ENCODE measurements at places on chromosomes 11 and 22.

GRCh38 chr11:94025690-94026394, 4.7 kb downstream of the HEPHL1 start:
- DNase-seq: no peak

DNA sequence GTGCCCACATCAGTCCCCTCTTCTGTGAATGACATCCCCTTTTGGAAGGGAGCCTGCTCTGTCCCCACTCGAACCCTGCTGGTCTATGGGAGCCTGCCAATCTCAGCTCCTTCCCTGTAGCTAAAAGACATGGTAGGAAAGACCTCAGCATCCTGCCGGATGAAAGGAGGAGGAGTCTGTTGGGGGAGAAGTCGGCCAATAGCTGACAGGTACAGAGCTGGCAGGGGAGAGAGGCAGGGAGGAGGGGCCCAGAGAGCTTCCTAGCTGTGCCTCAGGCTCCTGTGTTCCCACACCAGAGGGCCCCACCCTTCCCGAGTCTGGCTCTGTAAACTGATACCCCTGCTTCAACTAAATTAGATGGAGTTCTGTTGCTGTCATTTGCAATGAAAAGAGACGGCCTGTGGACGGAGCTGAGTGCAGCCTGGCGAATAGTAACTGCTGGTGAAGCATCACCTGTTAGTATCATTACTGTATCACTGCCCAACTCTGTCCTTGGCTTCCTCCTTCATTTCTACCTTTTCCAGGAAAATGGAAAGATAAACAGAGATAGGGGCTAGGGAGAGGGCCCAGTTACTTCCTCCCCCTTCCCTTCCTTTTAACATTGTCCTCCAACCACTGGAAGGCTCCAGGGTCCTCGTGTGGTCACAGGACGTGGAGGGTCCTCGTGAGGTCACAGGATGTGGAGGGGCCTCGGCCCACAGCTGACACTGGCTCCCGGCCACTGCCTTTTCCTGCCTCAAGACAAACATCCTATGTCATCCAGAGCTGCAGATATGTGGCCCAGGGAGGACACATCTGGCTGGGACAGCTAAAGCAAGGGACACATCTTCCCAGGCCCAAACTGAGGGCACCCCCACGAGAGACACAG, 15.1 kb downstream of the FXYD6 start:
- no peak for DNase-seq

DNA sequence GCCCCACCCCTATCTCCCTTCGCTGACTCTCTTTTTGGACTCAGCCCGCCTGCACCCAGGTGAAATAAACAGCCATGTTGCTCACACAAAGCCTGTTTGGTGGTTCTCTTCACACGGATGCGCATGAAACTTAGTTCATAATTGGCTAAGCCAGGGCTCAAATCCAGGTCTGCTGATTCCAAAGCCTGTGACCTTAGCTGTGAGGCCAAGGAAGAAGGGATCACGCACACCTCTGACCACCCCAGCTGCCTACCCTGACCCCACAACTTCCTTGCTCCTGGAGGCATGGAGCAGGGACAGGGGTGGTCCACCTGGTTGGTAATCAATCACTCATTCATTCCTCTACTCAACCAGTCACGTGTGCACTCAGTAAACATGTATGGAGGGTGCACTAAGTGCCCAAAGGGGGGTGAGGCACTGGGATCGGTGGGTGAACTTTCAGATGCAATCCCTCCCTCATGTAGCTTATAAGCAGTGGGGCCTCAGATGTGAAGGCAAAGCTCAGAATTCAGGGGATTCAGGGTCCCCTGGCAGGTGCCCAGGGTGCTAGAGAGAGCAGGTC, 10.3 kb downstream of the FXYD2 start:
- DNase-seq: no peak

DNA sequence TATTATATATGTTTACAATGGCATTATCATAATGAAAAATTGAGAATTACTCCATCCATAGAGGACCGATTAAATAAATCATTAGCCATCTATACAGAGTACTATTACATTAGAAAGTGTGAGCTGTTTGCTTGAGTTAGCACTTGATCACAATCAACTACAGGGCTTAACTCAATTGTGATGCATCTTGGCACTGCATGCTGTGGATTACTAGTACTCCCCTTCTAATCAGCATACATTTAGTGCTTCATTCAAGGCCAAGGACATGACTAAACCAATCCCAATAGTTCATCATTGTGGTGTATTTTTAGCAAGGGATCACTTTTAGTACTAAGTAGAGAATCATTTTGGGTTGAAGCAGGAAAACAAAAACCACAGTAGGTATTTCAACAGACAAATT, 23.5 kb upstream of the ARHGAP42 start:
- DNase-seq: no peak

DNA sequence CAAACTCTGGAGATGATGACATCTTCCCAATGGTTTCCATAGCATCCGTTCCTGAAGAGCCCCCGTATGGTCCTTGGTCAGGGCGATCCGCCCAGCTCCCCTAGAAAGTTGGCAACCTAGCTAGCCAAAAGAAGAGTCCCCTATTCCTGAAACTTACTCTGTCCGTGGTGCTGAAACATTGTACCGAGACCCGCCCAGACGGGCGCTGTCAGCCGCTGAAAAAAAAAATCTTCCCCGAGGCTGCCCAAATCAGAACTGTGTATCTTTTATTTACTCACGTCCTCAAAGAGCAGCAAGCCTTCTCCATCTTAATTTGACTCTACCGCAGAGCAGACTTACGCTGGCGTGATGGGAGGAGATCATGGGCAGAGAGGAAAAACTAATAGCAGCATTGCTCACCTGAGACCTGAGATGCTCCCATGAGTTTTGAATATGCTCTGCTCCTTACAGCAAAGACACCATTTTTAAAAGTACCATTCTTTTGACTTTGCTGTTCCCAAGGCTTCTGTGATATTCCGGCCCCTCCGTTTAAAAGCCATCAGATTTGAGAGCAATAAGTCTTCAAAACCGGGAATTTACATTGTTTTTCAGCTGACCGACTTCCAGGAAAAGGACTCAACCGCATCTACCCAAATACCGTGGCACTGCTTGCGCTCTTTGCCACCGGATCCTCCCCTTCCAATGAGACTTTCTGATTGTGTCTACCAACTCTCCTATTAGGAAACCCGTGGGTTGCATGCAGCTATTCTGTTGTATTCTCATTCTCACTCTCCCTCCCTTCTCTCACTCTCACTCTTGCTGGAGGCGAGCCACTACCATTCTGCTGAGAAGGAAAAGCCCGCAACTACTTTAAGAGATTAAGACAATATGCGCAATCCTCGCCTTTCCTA, at the start of gene SLC17A6:
SLC17A6 (plus strand) TSS at position 786 of the 890 bp plus-strand sequence. CDS start 153 bp downstream, outside the sequence.
- DNase-seq: no peak

DNA sequence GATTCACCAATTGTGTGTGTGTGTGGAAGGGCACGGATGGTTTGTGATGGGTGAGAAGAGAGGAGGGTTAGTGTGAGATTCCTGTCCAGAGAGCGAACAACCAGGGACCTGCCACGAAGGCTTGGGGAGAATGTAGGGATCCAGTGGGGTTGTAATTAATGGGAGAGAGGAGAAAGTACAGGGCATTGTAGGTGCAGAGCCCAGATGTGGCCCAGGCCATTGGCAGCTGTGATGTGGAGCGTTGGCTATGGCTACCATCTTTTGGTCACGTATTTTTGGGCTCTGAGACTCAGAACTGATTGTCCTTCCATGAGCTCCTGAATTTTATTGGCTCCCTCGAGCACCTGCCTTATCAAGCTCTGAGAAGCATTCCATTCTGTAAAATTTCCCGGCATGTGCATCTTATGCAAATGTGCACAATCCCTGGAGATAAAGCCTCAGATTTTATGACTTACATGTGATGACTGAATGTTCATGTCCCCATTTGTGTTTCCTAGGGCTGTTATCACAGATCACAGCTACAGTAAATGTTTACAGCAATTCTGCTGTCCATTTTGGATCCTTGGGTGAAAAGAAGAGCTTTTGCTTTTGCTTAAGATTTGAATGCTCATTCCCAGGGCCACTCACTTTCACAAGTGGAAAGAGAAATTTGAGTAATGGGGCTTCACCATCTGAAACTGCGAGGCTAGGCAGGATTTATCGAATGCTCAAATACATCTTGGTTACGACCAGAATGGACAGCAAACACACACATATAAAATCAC, 33.1 kb downstream of the SLC5A1 start:
- no peak for DNase-seq

- no peak for DNase-seq
Measured at GRCh38 chr11:67389477-67389876, 2.3 kb upstream of the RAD9A start.

- DNase-seq: peak; percentile 82
Measured at GRCh38 chr11:9506489-9507276, 45.9 kb downstream of the ZNF143 start.

- no peak for DNase-seq
Measured at GRCh38 chr11:19882356-19882755, 169.7 kb downstream of the NAV2 start.

GRCh38 chr11:128198216-128198772, 389.1 kb downstream of the ETS1 start:
- DNase-seq: no peak

GRCh38 chr22:31239771-31240370, 27.8 kb downstream of the LIMK2 start:
- no peak for DNase-seq

DNA sequence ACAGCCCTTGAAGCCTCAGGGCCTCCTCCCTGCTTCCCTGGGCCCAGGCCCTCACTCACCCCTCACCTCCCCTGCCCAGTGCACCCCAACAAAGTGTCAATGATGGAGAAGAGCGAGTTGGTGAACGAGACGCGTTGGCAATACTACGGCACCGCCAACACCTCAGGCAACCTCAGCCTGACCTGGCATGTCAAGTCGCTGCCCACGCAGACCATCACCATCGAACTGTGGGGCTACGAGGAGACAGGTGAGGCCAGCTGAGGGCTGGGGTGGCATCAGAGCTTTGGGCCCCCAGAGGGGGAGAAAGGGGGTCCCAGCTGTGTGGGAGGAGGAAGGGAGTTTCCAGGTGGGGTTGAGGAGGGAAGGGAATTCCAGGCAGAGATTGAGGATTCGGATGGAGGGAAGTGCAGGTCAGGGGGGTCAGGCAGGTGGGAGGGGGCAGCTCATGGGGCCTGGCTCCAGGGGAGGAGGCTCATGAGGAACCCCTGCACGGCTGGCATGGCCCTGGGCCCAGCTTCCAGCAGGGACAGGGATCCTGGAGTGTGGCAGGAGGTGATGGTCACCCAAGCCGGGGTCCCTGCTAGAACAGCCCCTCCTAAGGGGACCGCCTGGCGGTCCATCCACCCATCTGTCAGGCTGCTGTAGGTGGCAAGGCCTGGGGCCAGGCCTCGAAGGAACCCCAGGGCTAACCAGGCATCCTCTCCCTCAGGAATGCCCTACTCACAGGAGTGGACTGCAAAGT, 2.9 kb downstream of the SUSD2 start:
- DNase-seq: no peak

DNA sequence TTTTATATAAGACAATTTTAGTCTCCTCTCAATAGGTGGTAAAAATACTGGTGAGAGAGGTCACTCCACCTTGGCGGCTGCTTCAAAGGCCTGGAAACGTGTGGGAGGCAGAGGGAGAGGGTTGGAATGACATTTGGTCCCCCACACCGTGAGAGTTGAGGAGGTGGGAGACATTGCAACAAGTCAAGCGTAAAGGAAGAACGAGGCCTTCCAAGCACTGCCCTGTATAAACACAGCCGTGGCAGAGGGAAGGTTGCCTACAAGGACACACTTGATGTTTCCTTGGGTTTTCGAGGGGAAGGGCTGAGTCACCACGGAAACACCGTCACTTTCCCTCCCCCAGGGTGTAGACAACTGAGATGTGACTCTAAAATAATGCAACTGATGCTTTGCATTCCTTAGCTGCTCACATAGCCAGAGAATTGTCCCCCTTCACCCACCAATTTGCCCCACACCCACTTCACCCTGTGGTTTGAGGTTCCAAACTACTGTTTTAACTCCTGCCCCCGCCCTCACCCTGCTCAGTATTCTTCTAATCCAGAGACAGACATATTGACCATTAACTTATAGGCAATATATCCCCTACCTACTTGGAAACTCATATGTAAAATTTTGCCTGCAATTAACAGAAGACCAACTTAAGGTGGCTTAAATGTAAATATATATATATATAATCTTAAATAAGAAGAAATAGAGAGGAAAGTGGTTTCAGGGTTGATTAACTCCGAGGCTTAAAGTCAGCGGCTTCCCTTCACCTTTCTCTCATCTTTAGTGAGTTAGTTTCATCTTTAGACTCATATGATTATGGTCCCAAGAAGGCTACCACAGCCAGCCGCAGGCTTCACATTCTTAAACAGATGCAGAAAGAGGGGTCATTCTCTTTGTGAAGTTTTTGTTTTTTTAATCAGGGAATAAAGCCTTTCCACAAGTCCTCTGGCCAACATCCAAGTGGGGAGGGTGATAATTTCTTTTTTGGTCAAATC, 54.1 kb upstream of the BDNF start:
- no peak for DNase-seq

- DNase-seq: no peak
Measured at GRCh38 chr11:3000032-3000961, 8.2 kb upstream of the NAP1L4 start.

GRCh38 chr11:1863352-1864216, 10.7 kb downstream of the LSP1 start:
- DNase-seq: no peak

DNA sequence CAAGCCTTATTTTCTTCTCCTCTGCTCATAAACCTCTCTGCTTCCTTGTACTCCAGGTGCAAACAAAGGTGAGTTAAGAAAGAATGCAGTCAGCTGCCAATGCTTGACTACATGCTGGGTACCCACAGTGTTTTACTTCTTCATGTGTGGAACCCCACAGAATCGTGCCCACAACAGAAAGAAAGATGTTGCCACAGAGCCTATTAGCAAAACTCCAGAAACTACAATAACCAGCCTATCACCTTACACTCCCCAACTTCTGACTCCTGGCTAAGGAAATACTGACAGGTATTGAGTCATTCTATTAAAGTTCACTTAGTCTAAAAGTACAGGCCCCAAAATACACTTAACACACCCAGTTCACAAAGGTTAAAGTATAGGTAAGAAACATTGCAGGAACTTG, 56.9 kb upstream of the CCDC89 start:
- DNase-seq: no peak

DNA sequence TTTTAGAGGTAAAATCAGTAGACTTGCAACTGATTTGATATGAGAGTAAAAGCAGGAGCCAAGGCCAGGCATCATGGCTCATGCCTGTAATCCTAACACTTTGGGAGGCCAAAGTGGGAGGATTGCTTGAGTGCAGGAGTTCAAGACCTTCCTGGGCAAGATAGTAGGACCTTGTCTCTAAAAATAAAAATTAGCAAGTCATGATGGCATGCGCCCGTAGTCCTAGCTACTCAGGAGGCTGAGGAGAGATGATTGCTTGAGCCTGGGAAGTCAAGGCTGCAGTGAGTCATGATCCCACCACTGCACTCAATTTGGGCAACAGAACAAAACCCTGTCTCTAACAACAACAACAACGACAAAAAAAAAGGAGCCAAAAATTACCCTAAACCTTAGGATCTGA, 13.5 kb downstream of the SGSM3 start:
- DNase-seq: no peak

GRCh38 chr11:109733245-109733644, 311.3 kb downstream of the C11orf87 start:
- no peak for DNase-seq
